Activated CD4-positive, alpha-beta T cell treated with anti-CD3 and anti-CD28 coated beads for 1 hour (primary cell): ENCODE measurements at places on chromosomes 2 and 18.

DNA sequence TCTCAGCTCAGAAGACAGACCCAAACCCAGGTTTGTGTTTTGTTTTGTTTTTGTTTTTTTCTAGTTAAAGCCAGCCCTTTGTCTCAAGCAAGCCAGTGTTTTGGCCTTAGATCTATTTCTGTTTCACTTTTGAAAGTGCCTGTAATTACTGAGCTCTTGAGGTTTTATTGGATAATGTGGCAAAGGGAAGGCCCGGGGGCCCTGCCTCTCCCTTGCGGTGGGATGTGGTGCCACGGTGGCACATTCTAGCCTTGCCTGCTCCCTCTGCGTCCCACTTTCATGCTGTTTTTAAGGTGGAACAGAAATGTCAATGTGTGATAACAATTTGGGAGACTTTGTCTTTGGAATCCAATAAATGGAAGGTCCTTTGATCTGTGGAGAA is 2.5 kb downstream of the HPCAL1 start:
- no peak for DNase-seq

- no peak for DNase-seq
Measured at GRCh38 chr2:151289972-151290866, 751 bp upstream of the NMI start.

- no peak for DNase-seq
Measured at GRCh38 chr2:152870239-152870638, 151.8 kb downstream of the ARL6IP6 start.

- peak; percentile 17 for DNase-seq
Measured at GRCh38 chr2:238061315-238062202, 758 bp downstream of the SCLY start.

DNA sequence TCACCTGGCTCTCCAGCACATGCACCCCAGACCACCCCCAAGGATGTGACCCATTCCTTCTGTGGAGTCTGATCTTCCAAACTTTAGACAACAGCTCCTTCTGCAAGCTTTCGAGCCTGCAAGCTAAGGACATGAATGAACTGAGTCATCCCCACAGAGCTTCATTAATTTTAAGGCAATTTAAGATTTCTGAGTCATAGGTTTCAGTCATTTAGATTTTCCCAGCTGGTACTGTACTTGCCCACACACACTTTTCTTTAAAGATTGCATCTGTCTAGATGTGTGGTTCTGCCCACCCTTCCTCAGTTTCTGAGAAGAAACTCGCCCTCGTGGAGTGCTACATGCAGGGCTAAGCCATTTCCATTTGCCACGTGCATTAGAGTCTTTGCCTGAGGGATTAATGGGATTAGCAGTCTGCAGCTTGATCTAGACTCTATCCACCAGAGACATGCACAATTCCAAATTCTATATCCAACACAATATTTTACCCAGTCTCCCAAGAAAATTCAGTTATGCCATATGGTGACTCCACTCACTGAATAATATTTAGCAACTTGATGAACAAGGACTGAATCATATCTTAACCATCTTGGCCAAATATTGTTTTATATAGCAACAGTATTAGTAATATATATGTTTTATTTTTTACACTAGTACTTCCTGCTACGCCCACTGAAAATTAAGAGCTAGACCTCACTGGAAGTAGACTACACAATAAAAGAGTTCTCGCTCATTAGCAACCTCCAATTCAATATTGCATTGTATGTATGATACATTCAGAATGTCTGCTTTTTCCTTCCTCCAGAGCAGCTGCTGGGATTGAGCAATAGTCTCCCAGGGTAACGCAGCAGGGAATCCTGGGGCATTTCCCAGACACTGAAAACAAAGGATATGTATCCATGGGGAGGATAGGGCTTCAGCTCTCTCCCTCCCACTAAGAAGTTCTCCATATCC is 14.3 kb upstream of the TRIB2 start:
- no peak for DNase-seq

DNA sequence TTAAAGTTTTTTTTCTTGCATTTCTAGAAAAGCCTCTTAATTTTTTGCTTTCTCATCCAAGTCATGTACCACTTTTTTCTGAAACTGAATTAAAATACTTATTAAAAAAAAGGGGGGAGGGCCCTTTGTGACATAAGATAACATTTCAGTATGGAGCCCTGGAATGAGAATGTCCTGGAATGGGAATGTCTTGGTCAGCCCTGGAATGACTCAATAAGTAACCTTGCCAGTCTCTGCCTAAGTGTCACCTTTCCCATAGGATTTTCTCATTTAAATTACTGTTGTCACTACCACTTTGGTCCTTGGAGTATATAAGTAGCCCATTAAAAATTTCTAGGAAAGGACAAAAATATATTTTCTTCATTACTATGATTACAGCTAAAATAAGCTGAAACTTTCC is 4.7 kb downstream of the UBXN2A start:
- no peak for DNase-seq

- DNase-seq = no peak
Measured at GRCh38 chr18:53458268-53458667, 766.2 kb downstream of the MBD2 start.

- DNase-seq = no peak
Measured at GRCh38 chr2:217361483-217361880, 501.6 kb upstream of the TNP1 start.

DNA sequence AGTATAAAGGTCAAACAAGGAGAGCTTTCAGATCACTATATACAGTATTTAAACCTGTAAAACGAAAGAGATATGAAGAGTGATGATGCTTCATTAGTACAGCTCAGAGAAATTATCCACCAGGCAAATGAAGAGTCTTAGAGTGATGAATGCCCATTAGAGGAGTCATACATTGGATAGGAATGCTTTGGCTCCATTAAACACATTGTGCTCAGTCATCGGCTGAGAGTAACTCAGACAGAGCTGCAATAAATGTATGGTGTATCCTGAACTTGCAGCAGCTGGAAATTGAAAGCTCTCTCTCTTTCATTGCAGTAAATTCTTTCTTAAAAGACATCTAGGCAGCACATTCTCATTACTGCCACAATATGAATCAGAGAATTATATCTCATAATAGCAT is 340.8 kb upstream of the SPHKAP start:
- DNase-seq = no peak

DNA sequence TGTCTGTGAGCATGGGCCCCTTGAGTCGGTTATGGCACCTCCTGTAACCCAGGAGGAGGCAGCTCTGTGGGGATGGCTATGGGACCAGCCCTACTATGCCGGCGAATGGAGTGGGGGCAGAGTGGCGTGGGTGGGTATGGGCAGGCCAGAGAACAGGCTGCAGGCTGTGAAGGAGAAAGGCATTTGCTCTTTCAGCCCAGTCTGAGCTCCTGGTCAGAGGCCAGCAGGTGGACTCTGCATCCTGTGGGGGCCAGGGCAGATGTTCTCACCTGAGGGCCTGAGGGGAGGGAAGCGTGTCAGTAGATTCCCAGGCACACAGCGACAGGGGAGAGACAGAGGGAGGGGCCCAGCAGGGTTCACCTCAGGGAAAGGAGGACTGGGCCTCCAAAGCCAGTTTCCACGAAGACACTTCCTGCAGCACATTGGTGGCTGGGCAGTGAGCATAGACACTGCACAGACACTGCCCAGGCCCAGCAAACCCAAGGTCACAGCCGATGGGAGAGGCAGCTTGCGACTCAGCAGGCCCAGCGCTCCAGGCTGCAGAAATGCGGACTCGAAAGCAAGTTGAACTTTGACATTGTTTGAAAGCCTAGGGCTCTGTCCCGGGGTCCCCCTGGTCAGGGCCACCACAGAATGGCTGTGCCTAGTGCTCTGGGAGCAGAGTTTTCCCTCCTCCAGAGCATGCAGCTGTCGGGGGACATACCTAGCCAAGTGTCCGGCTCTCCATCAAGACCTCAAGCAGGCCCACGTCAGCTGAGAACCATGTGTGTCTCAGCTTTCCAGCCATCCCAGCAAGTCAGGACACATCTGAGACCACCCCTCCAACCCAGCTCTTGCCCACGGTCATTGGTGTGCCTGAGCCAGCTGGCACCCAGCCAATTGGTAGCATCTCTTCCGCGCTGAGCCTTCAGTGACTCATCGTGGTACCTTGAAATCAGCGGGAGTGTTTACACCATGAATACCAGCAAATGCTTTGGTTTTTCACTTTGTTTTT is 53.8 kb downstream of the TGOLN2 start:
- DNase-seq = no peak

- DNase-seq = no peak
Measured at GRCh38 chr2:121804340-121804739, 48.9 kb downstream of the TSN start.

GRCh38 chr2:131493199-131493968 is 1.2 kb upstream of the MZT2A start:
- DNase-seq = no peak

GRCh38 chr2:182444806-182445205 is 18.0 kb upstream of the PDE1A start:
- DNase-seq = no peak

DNA sequence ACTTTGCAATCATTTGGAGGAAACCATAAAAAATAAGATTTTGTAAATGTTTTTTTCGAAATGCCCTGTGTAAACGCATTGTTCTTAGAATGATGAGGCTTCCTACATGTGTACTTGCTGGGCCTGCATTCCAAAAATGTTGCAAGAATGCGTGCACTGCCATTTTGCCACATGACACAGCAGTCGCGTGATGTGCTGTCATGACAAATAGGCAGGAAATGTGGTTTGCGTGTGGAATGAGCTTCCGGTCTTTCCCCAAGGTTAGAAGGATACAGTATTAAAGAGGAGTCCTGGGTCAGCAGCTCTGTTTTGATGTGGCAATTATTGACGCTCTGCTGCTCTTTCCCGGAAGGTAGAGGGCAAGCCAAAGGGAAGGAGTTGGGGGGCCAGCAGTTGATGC is 18.1 kb upstream of the SERPINB2 start:
- no peak for DNase-seq

DNA sequence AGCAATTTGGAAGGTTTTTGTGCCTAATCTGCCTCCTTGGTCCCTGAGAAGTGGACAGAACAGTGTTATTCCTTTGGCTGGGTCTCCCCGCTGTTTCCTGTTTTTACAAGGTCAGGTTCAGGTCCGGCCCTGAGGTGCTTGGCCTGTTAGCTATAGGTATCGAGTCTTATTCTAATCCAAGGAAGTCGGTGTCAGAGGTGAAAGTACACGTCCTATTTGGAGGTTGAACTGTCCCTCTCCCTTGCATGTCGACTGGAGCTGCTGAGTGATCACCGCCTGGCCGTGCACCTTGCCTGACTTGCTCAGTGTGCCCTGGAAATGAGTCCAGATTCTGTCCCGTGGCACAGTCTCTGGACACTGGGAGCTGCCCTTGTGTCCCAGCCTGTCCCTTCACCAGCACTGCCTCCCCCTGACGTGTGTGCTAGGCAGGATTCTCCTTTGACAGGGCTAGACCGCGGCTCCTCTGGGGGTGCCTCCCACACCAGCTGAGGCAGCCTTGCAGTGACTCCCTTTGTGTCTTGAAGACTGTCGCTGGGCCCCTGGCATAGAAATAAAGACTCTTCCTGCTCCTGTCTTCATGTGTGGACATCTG is 65.7 kb upstream of the RBM44 start:
- DNase-seq = no peak

DNA sequence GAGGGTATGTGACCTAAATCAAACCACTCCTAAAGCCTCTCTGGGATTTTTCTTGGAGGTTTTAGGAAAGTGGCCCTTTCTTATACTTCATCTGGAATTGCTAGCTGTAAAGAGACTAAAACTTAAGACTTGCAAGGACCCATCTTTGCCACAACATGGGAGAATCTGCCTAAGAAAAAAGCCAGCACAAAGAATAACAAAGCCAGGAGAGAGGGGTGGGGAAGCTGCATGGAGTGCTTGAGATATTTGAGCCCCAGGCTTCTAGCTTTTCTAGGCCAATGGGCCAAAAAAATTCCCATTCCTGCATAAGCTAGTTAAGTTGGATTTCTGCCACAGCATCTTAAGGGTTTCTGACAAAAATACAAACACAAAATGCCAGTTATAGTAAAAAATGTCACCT is 38.5 kb upstream of the LYPD6 start:
- no peak for DNase-seq

- no peak for DNase-seq
Measured at GRCh38 chr2:216574046-216574445, 59.2 kb upstream of the IGFBP2 start.

- no peak for DNase-seq
Measured at GRCh38 chr18:24593401-24593800, 133.0 kb downstream of the HRH4 start.

DNA sequence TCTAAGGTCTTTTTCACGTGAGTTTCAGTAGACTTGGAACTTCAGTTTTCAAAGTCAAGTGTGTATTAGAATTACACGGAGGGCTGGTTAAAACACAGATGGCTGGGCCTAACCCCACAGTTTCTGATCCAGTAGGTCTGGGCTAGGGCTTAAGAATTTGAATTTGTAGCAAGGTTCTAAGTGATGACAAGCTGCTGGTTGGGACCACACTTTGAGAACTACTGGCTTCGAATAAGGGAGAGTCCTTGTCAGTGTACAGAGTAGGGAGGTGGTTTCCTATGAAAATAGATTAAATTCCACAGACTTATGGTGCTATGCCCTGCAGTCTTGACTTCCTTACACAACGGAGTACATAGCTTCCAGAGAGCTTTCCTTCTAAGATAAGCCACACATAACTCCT is 4.5 kb downstream of the RHOB start:
- no peak for DNase-seq

- no peak for DNase-seq
Measured at GRCh38 chr18:58682429-58683069, 11.3 kb downstream of the MALT1 start.

DNA sequence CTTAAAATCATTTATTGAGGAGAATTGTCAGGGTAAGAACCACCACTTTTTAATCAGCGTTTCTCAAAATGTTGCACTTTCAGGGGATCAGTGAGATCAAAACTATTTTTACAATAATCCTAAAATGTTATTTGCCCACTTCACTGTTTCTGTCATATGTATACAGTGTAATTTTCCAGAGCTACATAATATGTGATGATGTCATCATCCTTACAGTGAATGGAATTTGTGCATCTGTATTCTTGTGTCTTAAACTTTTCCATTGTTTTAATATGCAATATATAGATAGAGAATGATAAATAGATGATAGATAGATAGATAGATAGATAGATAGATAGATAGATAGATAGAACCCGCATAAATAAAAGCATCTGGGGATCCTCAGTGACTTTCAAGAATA is 518.0 kb downstream of the ADCYAP1 start:
- no peak for DNase-seq

DNA sequence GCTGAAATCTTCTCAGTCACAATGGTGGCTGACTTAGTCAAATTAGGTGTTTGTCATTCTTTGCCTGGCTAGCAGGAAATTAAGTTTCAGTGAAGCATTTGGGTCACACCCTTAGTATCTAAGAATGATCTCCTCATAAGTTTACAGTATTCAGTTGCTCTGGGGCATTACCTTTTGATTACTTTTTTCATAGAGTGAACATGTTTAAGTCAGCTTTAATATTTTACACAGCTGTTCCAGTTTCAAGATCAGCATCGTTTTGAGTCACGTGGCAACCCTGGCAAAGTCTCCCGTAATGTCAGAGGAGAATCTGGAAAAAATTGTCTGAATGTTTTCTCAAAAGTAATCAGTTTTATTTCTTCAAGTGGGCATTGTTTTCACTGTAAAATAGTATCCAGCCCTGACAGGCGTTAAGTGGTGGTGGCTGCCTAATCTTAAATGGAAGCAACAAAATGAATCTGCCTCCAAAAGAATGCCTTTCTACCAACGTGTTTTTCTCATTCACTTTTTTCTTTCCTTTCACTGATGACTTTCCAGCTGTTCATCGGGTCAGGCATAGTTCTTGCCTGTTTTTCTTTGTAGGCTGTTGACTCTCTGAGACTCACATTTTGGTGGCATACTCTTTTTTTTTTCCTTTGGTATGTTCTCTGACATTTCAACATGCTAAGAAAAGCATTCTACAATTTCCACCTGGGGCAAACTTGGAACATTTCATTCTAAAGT is 319.6 kb upstream of the TCF4 start:
- DNase-seq = no peak

GRCh38 chr2:240260664-240261063 is 120.2 kb upstream of the OTOS start:
- DNase-seq = no peak
